Left ventricle myocardium inferior (tissue), 1 donor: ENCODE measurements at places on chromosomes 1 and 21. TPM values are rescaled to one million over a fixed set of nuclear protein-coding genes. Genes with fewer than 3 reads are reported as not detected.
A peak's percentile ranks its signal among the peaks of the same experiment; 100 is the strongest.

- no peak for DNase-seq
Observed at GRCh38 chr21:15514073-15514946, 215.5 kb upstream of the USP25 start.

DNA sequence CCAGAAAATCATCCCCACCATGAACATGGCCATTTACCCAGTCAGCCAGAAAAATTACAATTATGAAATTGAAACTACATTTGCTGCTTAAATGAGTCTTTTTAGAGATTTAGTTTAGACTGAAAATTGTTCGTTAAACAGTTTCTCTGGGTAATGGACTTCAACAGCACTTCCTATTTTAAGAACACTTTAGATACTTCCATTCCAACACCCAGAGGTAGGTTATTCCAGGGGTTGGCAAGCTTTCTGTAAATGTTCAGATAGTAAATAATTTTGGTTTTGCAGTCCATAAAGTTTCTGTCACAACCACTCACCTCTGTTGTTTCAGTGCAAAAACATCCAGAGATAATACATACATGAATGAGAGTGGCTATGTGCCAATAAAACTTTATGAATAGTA, 10.2 kb downstream of the NMNAT2 start:
- no peak for DNase-seq

Gene EVI5
- total RNA-seq = 30.4 TPM

- DNase-seq = peak; percentile 91
Observed at GRCh38 chr1:156096640-156097391, 14.6 kb upstream of the MEX3A start.

DNA sequence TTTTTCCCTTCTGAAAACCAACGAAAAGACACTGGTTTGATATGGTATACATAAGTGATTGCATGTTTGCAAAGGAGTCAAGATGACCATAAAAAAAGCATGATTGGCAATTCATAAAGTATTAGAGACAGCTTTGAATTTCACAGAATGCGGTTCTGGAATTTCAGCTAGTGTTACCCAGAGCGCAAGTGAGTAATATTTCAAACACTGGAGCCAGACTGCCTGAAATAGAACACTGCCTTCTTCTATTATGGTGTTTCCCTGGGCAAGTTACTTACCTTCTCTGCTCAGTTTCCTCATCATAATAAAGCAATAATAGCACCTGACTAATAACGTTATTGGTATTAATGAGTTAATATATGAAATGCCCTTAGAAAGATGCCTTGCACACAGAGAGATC, 54.7 kb downstream of the NEGR1 start:
- DNase-seq = no peak

DNA sequence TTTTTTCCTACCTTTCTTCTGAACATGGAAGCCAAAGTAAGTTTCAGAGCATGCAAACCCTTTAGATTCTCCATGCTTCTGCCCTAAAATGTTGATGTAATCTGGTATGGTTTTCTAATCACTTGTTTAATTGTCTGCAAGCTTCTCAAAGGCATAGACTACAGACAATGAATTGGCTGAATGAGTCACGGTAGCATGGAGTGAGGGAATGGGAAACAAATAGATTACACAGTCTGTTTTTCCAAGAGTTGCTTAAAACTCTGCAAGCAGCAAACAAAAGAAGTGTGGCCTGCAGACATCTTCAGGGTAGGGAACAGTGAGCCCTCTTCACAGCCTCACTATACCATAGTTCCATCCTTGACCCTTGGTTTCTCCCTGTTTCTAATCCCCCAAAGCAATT, 326.0 kb downstream of the BARHL2 start:
- DNase-seq = no peak

- no peak for DNase-seq
Observed at GRCh38 chr1:93000291-93000690, 39.0 kb upstream of the DIPK1A start.

DNA sequence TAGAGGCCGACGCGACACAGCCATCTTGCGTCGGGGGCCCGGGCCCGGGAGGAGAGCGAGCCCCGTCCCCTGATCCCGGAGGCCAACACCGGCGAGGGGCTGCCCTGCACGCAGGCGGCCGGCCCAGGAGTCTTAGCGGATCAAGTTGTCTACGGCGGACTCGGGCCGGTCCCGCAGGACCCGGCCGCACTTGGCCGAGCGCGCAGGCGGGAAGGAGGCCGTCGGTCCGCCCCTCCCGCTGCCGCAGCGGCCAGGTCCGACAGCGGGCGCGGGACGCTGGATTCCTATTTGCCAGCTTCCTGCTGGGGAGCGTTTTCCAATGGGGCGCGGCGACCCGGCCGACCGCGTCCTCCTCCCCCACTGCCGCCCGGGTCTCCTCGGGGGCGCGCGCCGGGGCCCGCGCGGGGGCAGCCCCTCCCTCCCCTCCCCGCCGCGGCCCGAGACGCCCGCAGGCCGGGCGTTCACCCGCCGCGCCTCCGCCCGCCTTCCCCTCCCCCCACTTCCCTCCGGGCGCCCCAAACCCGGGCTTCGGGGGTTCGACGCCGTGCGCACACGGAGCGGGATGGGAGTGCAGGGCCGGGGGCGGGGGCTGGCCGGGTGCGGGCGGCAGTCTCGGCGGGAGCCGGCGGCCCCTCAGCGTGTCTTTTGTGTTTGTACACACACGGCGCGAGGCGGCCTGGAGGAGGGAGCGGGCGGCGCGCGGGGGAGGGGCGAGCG, 517 bp upstream of the H3-3A start:
- peak; percentile 82 for DNase-seq

DNA sequence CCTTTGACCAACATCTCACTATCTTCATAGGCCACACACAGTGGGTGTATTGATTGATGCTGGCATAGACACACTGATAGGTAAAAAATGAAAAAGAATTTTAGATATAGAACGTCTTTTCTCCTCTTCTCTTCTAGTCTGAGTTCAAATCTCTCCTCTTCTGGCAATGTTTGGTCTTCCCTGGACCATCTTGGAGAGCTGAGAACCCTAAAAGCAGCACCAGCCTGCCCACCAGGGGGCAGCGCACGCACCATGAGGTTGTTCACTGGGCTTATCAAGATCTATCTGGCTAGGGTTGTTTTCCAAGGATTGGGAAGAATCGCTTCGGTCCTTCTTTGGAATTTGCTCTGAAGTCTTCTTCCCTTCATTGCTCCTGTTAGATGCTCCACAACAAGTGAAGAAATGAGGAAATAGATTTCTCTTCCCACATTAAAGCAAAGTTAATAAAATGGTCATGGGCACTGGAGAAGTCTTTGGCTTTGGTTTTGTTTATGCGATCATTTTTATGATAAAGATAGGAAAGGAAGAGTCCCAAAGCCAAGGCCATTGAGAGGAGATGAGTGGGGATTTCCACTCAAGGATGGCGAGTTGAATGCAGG, 104.0 kb upstream of the OLIG2 start:
- DNase-seq = no peak

- DNase-seq = no peak
Observed at GRCh38 chr1:211472724-211473123, 19.2 kb downstream of the RD3 start.

Gene DDOST
- total RNA-seq = 120 TPM

DNA sequence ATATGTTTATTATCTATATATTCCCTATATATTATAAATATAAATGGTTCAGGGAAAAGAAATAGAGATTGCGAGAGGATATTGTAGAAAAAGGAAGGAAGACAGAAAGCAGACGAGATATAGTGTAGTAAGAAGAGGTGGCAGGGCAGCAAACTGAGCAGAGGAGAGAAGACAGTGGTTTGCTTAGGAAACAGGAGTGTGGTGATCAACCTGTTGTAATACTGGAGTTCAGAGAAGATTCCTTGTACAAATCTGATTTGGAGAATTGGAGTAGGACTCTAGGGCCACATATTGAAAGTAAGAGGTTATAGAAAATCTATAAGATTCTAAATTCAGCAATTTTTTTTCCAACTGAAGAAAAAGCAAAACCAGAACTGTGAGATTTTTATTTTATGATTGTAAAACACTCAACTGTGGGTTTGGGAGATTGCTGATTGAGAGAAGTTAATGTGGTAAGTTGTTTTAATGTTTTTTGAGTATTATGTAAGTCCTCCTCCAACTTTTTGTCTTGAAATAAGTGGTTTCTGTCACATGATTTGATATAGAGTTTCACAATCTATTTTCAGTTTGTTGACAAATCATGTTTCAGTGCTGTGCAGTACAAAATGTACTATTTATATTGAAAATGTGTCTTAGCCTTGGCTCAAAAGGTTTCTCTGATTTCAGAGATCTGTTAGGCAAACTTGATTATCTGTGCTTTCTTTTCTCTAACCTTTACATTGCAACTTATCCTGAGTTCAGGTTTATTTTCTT, 9.6 kb upstream of the AMY2B start:
- DNase-seq = no peak

DNA sequence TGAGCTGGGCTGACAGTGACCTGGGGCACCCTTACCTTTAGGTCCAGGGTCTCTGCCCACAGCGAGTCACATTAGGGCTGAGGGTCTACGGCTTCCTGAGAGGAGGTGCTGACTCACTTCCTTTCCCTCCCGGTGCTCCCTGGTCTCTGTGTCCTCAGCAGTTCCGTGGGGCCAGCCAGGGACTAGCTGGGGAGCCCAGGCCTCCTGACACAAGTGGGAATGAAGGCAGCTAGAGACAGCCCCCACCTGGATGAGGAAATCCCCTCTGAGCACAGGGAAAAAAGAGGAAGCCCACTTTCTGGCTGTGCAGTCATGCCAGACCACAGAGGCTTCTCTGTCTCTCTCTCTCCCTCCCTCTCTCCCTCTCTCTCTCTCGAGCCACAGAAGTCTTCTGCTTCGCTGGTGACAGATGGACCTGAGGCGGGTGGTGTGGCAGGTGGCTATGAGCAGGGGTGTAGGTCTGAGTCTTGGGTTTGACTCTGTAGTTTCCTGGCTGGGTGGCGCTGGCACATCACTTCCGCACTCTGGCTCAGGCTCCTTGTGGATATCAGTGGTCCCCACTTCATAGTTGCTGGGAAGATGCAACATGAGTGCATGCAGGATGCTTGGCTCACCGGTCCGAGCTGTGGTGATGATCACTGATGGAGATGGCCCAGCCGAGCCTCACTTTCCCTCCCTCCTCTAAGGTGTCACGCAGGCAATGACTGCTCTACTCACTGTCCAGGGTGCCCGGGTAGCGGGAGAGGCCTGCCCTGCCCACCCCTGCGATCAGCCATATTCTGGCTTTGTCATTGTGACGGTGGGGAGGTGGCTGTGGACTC, 3.5 kb downstream of the SLC66A1 start:
- DNase-seq = no peak

Gene AGMAT
- not detected for total RNA-seq
